ENCODE measurements at places on chromosomes 1 and 21. TPM values are rescaled to one million over a fixed set of nuclear protein-coding genes. Genes with fewer than 3 reads are reported as not detected.

The PCP4L1 gene
- not detected for total RNA-seq

The MYOCOS gene
- total RNA-seq: 0.12 TPM

The TDRD10 gene
- total RNA-seq: not detected

The OR6K3 gene
- not detected for total RNA-seq

- peaks cover 3% of the 10 kb centered on the region for H3K4me1 ChIP-seq
- no peak overlapping the region for H3K4me3 ChIP-seq
- no peak overlapping the region for H3K27ac ChIP-seq
- H3K27me3 ChIP-seq: no peaks in the 10 kb centered on the region
- peaks cover 3% of the 10 kb centered on the region for H3K36me3 ChIP-seq
- no peak for DNase-seq
These were observed 358.9 kb downstream of the RPS6KC1 start for GRCh38 chr1:213409971-213410370.

DNA sequence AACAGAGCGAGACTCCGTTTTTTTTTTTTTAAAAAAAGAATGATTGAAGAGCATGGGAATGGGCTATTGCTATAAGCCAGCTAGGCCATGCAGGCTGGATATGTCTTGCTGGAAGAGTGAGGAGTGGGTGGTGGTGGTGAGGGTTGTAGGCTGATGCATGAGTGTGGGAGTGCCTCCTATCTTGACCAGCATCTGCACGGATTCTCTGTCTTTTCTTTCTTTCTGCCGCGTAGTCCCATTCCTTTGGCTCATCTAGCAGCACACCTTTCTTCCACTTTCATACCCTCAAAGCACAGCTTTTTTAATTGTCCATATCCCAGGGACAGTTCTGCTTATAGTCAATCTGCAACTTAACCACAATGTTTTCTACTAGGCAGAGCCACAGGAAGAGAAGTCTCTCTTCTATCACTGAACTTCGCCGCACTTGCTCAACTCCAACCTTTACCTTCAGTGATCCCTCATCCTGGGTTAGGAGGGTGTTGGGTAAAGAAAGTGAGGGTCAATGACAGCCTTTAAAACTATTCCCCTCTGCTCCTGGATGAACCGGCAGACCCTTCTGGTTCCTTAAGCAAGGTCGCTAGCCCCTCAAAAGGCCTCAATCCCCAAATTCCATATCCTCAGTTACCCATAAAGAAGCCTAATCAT, 15.2 kb downstream of the ADCY10 start:
- DNase-seq: no peak
- no peak overlapping the region for H3K4me3 ChIP-seq
- no peak overlapping the region for H3K27ac ChIP-seq
- no peaks in the 10 kb centered on the region for H3K4me1 ChIP-seq

GRCh38 chr21:44911384-44912157, 9.1 kb downstream of the ITGB2 start:
- H3K4me1 ChIP-seq: peaks cover 16% of the 10 kb centered on the region
- H3K27me3 ChIP-seq: peaks cover 40% of the 10 kb centered on the region
- H3K36me3 ChIP-seq: no peaks in the 10 kb centered on the region
- H3K27ac ChIP-seq: no peak overlapping the region

GRCh38 chr1:168297019-168297730, 16.5 kb downstream of the TBX19 start:
- DNase-seq: no peak
- peaks cover 1% of the 10 kb centered on the region for H3K36me3 ChIP-seq
- H3K27ac ChIP-seq: no peak overlapping the region
- H3K4me3 ChIP-seq: no peak overlapping the region
- peaks cover 17% of the 10 kb centered on the region for H3K4me1 ChIP-seq

GRCh38 chr1:106447466-106447865, 609.0 kb upstream of the PRMT6 start:
- peaks cover 2% of the 10 kb centered on the region for H3K27me3 ChIP-seq
- no peaks in the 10 kb centered on the region for H3K36me3 ChIP-seq
- no peaks in the 10 kb centered on the region for H3K4me1 ChIP-seq
- no peak overlapping the region for H3K27ac ChIP-seq
- DNase-seq: no peak

Data from chondrocyte (in vitro differentiated cells).